ENCODE measurements at places on chromosomes 13 and 19.

- no peak for DNase-seq
Observed at GRCh38 chr19:42629191-42629590, 34.5 kb upstream of the CEACAM8 start.

DNA sequence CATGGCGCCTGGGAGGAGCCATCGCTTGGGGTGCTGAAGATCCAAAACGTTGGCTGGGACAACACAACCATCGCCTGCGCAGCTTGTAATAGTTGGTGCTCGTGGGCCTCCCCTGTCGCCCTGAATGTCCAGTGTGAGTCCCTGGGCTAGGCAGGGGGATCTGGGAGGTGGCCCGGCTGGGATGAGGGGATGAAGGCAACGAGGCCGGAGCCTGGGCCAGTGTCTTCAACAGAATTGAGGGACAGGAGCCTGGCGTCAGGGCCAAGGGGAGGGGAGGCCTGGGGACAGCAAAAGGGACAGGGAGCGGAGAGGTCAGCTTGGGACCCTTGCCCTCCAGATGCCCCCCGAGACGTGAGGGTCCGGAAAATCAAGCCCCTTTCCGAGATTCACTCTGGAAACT lies 6.7 kb upstream of the FFAR1 start:
- DNase-seq = no peak

DNA sequence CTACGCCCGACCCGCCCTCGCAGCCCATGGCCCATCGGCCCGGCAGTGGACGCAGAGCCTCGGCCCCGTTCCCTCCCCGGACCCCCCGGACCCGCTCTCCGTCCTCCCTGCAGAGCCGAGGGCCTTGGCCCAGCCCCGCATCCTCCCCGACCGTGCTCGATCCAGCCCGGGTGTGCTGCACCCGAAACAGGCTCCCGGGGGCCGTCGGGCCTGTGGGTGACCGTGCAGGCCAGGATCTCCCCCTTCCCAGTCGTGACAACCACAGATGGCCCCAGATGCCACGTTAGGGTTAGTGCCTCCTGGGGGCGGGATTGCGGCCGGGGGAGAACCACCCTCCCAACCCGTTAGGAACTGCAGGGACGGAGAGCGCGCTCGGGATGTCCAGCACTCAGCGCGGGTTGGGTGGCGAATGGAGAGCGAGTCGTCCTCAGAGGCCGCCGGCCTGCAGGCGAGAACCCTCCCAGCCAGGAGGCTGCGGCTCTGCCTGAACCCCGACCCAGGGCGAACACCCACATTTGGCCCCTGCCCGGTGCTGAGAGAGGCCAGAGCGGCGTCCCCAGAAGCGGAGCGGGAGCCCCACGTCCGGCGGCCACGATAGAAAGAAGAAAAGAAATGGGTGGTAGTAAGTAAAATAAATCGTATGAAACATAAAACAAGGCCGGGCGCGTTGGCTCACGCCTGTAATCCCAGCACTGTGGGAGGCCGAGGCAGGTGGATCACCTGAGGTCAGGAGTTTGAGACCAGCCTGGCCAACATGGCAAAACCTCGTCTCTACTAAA lies 6.7 kb upstream of the MADCAM1 start:
- DNase-seq = no peak

DNA sequence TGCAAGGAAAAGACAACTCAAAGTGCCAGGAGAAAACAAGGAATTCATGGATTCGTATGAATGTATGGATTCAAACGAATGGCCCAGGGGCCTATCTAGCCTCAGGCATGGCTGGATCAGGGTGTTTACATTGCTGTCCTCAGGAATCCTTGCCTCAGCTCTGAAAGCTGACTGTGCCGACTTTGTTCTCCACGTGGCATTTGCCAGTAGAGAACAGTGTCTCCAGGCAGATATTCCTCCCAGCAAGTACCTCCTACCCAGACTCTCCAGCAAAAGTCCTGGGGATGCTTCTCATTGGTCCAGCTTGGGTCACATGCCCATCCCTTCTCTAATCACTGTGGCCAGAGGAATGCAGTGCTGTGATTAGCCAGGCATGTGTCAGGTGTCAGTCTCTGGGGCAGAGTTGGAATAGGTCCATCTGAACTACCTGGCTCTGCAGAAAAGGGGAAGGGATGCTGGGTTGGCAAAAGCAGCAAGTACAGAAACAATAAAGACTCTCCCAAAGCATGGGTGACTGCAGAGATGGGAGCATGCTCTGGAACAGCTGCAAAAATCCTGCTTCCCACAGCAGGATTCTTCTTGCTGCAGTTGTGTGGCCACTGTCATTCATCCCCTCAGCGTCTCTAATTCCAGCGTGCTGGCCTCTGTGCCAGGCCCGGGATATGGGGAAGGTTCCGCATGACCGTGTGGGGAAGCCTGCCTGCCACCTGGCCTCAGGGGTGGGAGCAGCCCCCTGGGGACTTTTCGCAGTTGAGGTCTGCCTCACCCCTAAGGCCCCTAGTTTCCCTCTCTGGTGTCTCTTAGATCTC lies 30.0 kb downstream of the CCNE1 start:
- no peak for DNase-seq
